OCI-LY7 (cell line): ENCODE measurements at places on chromosomes 11 and 22.

GRCh38 chr11:76918941-76919386, 58.2 kb downstream of the ACER3 start:
- peak; percentile 68 for DNase-seq

DNA sequence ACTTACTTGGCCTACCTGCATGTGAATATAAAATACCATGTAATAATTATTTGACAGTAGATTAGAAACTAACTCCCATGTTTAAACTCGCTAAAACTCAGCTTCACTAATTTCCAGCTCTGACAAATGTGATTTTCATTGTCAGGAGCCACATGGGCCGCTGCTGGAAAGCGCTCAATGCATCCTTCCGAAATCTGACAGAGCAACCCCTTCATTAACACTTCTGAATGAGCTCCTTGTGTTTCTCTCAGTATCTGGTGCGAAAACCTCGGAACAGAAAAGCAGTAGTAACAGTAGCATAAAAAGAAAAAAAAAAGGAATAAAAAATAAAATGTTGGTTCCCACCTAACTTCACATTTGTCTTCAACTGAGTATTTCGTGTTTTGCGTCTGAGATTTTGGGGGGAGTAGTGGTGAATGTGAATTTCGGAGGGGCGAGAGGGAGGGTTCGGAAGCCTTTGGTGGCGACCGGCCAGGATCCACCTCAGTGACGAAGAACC, 710 bp downstream of the MTCH2 start:
- peak; percentile 7 for DNase-seq

- DNase-seq = no peak
These were observed 9.1 kb upstream of the CCDC34 start for GRCh38 chr11:27372164-27372563.

GRCh38 chr11:208181-208916, 841 bp downstream of the RIC8A start:
- peak; percentile 89 for DNase-seq

DNA sequence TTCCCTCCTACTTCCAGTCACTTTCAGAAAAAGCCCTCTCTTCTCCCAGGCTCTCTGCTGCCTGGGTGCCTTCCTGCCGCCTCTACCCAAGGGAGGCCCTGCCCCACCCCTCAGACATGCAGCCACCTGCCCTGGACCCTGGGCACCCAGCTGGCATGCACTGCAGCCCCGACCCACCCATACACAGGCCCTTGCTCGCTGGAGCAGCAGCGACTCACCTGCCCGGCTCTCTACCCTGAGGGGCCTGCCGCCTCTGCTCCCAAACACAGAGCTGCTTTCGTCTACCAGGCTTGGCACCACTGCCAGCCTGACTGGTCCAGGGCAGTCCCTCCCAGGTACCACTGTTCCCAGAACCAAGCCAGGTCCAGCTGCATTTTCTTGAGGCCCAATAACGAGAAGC, 1.2 kb upstream of the TSSK2 start:
- DNase-seq = no peak

GRCh38 chr11:12066056-12066798, 44.2 kb upstream of the MICAL2 start:
- DNase-seq = no peak
